ENCODE measurements at places on chromosomes 11 and 22.

- DNase-seq = no peak
These were observed 575.6 kb downstream of the INSC start for GRCh38 chr11:15690320-15690719.

DNA sequence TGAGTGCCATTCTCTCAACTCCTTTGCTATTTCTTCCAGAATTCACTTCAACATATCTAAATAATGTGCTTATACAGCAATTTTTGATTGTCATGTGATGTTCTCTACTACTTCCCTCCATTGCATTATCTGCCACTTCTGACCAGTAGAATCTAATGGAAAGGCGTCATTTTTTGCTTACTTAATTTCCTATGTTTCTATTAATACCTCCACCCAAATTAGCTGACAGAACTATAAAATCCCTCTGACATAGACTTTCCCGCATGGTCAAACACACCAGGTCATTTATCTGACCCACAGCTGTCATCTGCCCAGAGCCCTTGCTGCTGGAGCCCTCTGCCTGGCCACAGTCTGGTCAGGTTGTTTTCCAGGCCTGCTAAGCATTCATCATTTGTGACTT is 258.6 kb upstream of the NARS2 start:
- DNase-seq = no peak

DNA sequence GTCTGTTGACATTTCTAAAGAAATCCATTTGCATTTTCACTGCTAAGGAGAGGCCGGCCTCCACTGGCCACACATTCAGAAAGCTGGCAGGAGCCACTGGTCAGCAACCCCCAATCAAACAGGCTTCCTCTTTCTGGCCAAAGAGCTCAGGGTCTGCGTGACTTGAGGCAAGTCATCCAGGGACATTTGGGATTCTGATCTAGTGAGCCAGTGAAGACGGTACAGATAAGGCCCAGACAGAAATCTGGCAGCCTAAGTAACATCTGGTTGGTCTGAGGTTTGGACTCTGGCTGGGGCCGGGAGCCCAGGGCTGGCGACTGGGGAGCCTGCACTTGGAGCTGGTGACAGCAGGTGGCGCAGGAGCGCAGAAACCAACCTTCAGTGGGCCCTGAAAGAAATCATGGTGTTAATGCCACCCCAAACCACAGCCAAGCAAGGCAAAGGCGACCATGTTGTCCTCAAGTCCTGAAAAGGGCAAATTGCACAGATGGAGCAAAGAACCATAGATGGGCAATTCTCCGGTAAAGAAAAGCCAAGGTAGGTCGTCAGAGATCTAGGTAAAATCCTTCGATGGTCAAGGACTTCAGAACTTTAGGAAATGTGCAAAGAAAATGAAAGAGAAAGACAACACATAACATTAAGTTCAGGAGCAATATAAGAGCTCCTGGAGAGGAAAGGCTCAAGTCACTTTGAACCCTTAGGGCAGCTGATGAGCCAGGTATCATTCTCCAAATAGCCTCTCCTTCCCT is 99.4 kb upstream of the BLID start:
- DNase-seq = no peak

DNA sequence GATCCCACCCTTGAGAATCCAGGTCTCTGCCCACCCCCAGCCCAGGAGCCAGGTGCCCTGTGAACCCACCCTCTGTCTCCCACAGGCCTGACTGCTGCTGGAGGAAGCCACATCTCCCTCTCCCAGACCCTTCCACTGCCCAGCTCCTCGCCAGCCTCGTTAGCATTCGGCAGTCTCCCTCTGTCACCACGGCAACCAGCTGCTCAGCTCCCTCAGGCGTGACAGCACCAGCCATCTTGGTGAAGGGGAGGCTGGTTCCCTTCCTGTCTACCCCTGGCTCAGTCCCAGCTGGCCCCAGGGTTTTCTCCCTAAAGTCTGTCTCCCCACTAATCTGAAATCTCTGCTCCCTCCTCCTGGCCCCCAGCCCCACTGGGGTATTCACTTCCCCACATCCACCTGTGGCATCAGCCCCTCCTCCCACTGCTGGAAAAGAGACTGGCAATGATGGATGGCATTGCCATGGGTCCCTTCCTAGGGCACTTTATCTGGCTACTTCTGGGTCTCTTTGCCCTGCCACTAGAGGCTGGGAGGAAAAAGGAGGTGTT is 28.1 kb downstream of the NRXN2 start:
- DNase-seq = no peak

GRCh38 chr11:117042689-117043088 is 55.5 kb downstream of the SIK3 start:
- DNase-seq = no peak

DNA sequence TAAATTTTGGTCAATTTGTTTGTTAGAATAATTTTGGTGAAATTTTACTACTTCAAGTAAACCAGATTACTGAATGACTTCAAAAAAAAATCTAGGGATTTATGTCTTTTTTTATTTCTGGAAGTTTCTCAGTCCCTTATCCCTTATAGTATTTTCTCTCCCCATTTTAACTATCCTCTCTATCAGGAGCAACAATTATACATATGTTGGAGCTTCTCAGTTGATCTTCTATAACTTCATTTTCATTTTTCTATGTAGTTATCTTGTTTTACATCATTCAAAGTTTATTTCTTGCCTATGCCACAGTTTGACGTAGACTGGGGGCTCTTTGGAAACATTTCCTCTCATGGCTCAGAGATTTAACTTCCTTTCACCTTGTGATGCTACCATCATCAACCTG is 34.2 kb downstream of the NNMT start:
- no peak for DNase-seq

GRCh38 chr11:126591966-126592489 is 236.5 kb downstream of the ST3GAL4 start:
- no peak for DNase-seq
